ENCODE measurements at places on chromosomes 1 and 21.

DNA sequence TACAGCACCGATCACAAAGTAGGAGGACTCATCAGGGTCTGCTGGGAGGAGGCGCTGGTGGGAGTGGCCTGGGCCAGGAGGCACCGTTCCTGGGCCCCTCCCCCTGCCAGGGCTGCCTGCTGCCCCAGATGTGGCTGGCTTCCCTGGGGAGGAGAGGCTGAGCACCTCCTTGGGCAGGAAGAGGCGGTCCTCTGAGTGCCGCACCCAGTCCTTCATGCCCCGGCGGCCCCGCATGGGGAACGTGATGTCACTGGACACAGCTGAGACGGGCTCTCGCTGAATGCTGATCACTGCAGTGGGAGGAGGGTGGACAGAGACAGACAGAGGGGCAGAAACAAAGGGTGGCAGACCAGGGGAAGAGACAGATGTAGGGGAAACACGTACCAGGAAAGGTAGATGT is 24.8 kb downstream of the ADGRB2 start:
- DNase-seq = no peak

DNA sequence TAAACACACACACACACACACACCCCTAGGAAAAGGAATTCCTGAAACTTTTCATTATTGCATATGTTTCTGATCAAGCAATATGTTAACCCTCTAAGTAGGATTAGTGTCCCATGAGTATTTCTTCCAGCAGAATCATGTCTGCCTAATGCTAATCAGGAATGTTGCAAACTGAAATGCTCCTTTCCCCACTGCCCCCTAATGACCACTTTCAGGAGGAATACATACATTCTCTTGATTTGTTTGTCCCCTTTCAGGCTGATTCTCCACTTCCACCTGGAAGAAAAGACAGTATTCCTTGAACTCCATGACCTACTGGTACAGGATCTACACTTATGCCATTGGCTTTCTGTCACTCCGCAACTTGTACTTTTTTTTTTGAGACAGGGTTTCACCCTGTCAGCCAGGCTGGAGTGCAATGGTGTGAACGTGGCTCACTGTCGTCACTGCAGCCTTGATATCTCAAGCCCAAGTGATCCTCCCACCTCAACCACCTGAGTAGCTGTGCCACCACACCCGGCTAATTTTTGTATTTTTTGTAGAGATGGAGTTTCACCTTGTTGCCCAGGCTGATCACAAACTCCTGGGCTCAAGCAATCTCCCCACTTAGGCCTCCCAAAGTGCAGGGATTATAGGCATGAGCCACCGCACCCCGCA is 56.7 kb downstream of the LRIG2 start:
- no peak for DNase-seq

- no peak for DNase-seq
These were observed 14.5 kb downstream of the PLA2G4A start for GRCh38 chr1:186843226-186843625.

GRCh38 chr1:9143250-9143649 is 14.3 kb upstream of the GPR157 start:
- DNase-seq = peak; percentile 90

DNA sequence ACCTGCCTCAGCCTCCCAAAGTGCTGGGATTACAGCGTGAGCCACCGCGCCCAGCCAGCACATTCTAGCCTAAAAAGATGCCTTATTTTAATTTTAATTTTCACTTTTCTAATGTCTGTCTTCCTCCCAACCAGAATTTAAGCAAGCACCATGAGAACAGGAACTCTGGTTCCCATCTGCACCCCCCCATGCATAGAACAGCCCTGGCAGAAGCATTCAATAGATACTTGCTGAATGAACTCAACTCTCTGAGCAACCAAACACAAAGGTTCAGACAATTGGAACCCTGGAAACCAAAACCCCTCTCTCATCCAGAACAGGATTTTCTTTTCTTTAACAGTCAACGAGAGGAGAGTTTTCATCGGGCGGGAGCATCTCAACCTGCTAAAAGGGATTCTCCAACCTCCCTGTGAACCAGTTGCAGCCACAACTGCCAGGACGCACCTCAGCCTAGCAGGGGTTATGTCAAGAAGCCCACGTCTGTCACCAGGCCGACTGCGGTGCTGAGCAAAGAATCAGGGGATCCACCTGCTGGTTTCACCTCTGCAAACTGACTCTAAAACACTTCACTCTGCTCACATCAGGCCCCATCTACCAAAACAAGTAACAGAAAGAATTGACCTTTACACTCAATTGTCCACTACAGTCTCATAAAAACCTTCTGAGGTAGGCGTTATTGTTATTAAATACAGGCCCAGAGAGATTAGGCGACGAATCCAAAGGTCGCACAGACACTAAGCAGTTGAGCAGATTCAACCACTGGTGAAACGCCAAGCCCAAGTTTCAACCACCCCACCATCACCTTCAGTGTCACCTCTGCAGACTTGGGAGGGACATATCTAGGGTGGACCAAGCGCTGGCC is 1.7 kb downstream of the KIAA2013 start:
- no peak for DNase-seq

DNA sequence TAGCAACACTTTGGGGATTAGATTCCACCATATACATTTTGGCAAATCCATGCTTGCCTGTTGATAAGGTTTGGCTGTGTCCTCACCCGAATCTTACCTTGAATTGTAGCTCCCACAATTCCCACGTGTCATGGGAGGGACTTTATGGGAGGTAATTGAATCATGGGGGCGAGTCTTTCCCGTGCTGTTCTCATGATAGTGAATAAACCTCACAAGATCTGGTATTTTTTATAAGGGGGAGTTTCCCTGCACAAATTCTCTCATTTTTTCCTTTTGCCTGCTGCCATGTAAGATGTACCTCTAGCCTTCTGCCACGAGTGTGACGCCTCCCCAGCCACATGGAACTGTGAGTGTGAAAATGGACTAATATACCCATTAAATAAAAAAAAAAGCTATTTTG is 265.3 kb downstream of the MRPL39 start:
- no peak for DNase-seq

DNA sequence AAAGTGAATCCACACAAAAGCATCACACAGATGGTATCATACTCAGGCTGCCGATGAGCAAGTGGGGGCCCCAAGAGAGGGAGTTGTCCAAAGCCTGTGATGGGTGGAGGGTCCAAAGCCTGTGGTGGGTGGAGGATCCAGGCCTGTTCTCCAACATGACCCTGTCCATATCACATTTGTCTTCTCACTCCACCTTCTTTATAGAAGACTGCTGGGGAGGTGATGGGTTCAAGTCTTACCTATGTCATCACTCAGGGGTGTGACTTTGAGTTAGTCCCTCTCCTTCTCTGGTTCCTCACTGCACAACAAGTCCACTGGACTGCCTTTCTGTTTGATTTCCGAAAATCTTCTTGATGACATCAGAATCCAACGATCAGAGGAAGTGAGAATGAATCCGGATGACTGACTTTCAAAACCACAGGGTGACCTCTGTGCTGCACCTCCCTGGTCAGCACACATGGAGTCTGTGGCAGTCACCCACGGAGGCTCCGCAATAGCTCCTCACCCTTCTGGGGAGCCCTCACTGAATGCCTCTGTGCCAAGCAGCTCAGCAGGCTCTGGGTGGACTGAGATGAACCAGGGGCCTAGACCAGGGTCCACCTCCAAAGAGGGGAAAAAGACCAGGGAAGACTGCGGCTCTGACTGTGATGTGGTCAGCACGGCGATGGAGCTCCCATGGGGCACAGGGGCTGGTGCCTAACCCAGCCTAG is 166.8 kb downstream of the HIVEP3 start:
- DNase-seq = peak; percentile 62

- no peak for DNase-seq
These were observed 23.5 kb upstream of the TSPEAR start for GRCh38 chr21:44734841-44735240.

- DNase-seq = no peak
These were observed 66.0 kb upstream of the SDC3 start for GRCh38 chr1:30974536-30974935.

DNA sequence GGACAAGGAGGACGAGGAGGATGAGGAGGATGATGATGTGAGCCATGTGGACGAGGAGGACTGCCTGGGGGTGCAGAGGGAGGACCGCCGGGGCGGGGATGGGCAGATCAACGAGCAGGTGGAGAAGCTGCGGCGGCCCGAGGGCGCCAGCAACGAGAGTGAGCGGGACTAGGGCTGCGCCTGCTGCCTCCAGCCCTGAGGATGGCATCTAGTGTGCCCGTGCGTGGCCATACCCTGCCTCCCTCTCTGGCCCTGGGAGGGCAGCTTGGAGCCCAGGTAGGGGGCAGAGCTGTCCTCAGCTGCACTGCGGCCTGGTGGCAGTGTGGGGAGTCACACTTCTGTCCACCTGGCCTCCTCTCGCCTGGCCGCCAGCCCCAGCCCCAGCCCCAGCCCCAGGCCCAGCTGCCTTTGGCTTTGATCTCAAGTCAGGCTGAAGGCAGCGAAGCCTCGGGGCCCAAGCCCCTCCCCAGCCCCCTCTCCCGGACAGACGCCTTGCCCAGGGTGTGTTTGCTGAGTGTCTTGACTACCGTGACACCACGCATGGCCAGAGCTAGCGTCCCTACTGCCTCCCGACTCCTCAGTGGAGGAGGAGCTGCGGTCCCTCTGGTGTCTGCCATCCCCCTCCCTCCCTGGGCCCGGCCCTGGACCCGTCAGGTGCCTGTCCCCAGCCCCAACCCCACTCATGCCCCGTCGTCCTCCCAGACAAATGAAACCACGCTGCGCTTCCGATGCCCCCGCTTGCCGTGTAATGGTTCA is 155.2 kb downstream of the PEX14 start:
- no peak for DNase-seq

DNA sequence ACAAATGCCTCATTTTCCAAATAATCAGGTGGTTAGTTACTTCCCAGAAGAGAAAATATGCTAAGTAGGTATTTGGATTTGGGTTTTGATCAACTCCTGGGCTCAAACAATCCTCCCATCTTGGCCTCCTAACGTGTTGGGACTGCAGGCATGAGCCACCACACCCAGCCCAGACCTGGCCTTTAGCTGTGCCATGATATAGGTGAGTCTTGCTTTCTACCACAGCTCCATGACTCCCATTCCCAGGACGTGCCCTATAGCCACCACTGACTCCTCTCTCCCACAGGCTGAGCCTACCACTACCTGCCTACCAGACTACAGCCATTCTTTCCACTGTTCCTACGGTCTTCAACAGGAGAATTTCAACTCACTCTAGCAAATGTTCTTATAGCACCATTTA is 1.8 kb upstream of the SLC1A7 start:
- no peak for DNase-seq

DNA sequence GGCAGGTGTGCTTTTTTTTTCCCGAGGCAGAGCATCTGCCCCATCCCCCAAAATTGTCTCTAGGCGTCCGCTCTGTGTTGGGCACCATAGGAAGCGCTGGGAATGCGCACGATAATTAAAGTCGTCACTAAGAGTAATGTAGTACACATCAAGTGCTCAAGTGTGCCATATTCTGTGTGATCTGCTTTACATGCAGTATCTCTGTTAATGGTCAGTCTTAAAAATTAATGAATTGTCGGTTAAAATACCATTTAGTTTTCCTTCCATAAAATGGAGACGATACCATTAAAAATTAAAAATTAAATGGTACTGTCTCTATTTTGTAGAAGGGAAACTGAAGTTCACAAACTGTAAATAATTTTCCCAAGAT is 544 bp upstream of the CCT8 start:
- no peak for DNase-seq

GRCh38 chr1:84122780-84123382 is 21.2 kb upstream of the PRKACB start:
- peak; percentile 50 for DNase-seq

- no peak for DNase-seq
These were observed 75.5 kb downstream of the PRDM2 start for GRCh38 chr1:13775459-13775858.

DNA sequence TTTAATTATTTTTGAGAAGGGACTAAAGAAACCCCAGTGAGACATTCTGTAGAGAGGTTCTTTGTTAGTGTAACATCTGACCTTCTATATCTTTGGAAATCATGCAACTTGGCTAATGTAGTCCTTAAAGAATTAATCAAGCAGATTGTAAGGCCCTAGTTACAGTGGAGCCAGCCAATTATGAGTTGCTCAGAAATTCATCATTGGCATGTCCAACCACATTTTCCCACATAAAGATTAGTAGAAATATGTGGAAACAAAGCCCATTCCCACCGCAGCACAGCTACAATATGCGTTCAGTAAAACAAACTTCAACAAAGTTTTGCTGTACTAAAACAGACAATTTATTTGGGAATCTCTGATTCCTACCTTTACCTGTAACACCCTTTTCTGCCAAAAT is 27.8 kb downstream of the WNT2B start:
- no peak for DNase-seq

GRCh38 chr21:33840771-33841170 is 74.8 kb downstream of the ATP5PO start:
- no peak for DNase-seq

GRCh38 chr21:18228060-18228739 is 16.4 kb upstream of the CHODL start:
- no peak for DNase-seq

GRCh38 chr21:31898933-31899630 is 26.3 kb downstream of the HUNK start:
- DNase-seq = no peak

- DNase-seq = no peak
These were observed 878.3 kb upstream of the CXADR start for GRCh38 chr21:16634515-16634914.

DNA sequence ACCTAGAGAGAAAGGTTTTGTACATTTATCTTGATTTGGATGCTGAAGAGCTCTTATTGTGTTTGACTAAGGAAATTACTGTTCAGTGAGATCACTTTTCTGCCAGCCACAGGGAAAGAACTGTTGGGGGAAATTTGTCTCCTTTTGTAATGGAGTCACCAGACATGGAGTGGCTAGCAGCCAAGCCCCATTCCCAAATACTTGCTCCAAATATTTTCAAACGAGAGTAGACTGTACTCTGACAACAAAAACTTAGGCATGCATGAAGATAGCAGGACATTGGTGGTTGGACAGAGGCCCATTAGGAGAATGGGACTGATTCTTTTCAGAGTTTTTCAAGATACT is 21.1 kb downstream of the IPO9 start:
- peak; percentile 79 for DNase-seq

- no peak for DNase-seq
These were observed 203.0 kb downstream of the TGFB2 start for GRCh38 chr1:218547957-218548730.

DNA sequence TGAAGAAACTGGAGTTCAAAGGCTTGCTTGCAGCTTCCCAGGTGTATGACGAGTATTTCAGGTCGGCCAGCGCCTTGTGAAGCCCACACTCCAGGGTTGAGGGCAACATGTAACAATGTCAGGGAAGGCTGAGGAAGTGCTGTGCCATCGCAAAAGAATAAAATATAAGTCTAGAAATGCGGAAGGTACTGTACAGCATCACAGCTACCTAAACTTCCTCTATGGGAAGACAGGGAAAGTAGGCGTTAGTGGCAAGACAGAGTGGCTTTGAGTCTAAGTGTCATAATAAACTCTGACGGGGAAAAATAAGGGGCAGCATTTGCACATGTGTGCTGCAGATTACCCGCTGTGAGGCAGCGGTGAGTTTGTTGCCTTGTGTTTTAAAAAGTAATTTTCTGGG is 28.9 kb downstream of the DOP1B start:
- no peak for DNase-seq
